Stimulated activated CD4-positive, alpha-beta T cell treated with anti-CD3 and anti-CD28 coated beads, Interleukin-1b, Interleukin-23, amount 100 ng/mL, for 48 hours (primary cell): ENCODE measurements at places on chromosomes 5 and 9.

- DNase-seq, result no peak
Observed at GRCh38 chr5:177409043-177409801, at the start of gene F12. Gene F12, minus strand, starts transcription at chr5:177409564. Its CDS starts 37 bp downstream, at chr5:177409527.

GRCh38 chr5:138464388-138465260, 655 bp upstream of the EGR1 start:
- DNase-seq, result peak; percentile 98

DNA sequence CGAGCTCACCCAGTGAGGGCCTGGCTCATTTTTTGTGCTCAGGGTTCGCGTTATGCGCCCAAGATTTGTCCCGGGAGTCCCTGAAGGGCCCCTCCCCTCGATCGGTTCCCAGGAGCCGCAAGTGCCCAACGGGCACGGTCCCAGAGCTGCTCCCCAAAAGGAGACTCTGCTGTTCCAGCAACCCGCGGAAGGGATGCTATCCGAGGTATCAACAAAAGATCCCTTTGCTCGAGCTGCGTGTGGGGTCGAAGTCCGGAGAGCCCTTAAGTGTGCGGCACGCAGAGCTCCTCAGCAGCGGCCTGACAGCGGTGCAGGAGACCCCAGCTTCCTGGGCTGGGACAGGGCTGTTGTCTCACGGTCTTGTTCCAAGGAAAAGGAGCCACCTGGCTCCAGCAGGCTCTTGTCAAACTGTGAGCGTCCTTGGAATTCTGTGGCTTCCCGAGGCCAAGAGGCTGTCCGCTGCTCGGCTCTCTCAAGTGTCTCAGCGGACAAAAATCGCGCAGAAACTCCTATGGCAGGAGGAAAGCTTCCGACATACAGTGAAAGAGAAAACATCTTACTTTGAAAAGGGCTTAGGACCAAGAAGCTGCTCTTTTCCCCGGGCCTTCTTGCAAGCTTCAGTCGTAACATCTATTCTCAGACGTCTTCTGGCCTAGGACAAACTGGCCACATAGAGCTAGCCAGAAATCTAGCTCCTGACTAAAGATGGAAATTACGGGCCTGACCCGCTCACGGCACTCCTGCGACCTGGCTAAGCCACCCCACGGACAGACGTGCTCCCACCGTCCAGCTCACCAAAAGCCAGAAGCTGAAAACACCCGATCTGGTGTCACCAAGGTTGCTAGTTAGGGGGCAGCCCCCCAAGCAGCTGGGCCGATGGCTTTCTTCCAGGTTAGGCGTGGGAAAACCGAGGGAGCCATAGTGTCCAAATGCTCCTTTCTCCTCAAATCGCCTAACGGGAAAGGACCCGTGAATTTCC, 2.6 kb upstream of the FOXB2 start:
- DNase-seq, result no peak

DNA sequence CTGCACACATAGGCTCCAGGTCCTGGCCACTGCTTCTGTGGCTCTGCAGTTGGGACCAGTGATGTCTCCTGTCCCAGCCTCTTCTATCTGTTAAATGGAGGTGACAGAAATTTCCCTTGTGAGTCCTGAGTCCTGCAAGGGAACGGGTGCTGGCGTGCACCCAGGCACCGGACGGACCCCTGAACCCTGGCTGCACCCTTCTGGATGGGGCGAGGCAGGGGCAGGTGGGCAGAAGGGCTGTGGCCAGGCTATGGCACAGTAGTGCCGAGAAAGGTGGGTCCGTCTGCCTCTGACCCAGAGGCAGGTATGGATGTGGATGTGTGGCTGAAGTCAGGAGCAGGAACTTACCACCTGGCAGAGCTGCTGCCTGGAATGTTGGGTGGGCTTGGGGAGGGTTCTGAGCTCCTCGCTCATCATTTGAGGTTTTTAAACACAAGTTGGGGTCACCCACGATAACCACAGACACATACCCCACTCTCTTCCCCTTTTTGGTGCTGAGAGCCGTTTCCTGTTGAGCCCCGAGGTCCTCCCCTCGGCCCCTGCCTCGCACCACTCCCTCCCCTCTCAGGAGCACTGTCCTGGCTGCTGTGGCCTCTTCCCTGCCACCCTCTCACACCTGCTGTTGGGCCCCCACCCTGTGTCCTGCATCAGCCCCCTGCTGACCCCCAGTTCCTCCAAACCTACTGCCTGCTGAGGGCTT, 82.0 kb downstream of the COL5A1 start:
- DNase-seq, result no peak

GRCh38 chr5:94748212-94748611, 129.7 kb downstream of the SLF1 start:
- DNase-seq, result no peak

GRCh38 chr9:22073349-22073748, 64.2 kb upstream of the CDKN2B start:
- no peak for DNase-seq

DNA sequence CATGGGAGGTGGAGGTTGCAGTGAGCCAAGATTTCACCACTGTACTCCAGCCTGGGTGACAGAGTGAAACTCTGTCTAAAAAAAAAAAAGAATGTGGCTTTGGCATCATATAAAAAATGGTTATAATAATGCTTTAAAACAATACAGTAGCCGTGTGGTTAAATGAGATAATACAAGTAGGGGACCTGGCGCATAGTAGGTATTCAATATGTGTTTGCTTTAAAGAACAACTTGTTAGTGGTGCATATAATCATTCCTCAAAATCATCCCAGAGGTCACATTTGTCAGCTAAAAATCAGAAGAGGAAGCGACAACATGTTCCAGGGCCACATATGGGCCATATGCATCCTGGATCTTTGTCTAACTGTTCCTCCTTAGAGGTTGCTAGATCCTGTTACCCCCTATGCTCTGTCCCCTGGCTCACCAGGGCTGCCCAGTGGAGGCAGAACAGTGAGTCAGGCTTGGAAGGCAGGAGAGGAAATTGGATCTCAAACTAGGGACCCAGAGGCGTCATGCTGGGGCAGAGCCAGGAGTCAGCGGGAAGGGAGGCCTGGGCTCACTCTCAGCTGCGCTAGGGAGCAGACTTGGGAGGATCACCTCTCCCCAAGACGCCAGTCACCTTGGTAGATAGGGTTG, 27.7 kb downstream of the LHX6 start:
- no peak for DNase-seq

- no peak for DNase-seq
Observed at GRCh38 chr5:119088438-119088837, 17.6 kb downstream of the DMXL1 start.

- no peak for DNase-seq
Observed at GRCh38 chr9:93143830-93144530, 9.9 kb upstream of the NINJ1 start.

DNA sequence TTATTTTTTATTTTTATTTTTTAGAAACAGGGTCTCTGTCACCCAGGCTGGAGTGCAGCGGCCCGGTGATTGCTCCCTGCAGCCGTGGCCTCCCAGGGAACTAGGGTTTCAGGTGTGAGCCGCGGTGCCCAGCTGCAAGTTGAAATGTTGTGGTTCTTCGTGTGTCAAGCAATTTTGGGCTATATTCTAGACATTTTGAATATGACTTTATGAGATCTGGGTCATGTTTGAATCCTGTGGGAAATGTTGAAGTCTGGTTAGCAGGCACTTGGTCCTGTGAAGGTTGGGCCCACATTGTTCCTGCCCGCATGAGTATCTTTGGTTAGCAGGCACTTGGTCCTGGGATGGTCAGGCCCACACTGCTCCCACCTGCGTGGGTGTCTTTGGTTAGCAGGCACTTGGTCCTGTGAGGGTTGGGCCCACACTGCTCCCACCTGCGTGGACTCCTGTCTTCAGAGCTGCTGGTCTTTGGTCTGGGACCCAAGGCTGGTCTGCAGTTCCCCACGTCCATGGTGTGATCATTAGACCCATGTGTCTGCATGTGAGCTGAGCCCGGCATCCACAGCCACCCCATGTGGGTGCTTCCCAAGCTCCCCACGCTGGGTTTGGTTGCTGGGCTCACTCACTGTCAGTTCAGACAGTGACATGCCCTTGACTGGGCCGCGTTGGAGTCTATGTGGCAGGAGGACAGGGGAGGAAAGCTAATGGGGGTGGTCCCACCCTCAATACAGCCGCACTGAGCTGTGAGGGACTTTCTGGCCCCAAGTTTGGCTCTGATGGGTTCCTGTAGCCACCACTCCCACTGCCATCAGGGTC, 7.1 kb downstream of the FBXW5 start:
- no peak for DNase-seq

GRCh38 chr5:57505272-57506200, 22.9 kb upstream of the ACTBL2 start:
- no peak for DNase-seq

DNA sequence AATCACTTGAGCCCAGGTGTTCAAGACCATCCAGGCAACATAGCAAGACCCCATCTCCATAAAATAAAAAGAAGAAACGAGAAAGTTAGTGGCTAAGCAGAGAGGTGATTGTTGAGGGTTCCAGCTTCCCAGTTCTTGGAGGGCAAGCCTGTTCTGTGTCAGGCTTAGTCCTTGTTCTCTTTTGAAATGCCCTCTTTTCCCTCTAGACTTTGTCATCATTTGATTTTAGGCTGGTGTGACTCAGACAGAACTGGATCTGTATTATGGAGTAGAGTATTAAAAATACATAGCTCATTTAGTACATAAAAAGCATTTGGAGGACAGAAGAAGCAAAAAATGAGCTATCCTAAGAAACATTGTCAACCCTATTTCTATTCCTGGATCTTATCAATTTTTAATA, 159.4 kb downstream of the CD180 start:
- no peak for DNase-seq

GRCh38 chr9:107174441-107174840, 108.6 kb upstream of the RAD23B start:
- DNase-seq, result peak; percentile 12

DNA sequence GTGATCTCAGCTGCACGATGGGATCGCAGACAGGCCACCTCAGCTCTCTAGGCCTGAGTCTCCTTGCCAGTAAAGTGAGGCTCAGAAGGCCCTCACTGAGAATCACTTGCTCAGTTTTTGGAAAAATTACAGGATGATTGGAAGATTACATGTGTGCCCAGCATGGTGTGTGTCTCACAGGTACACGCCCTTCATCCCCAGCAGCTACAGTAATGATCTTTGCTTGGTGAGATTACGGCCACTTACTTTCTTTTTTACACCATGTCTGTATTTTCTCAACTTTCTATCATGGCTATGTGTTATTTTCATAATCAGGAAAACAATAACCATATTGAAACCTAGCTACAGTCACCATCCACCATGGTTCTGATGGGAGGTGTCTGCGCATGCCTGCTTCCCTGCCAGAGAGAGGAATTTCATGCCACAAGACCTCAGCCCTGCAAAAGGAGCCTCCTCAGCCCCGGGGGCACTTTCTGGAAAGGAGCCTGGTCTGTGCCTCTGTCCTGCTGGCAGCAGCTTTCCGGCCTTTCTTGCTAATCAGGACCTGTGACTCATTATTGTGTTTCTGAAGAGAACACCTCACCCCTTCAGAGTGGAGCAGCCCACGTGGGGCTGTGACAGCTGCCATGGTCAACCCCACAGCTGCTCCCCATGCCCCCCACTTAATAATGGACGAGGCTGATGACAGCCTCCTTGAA, 64.2 kb upstream of the OLFM1 start:
- no peak for DNase-seq

GRCh38 chr9:99998266-99998665, 91.8 kb downstream of the STX17 start:
- DNase-seq, result no peak

- DNase-seq, result no peak
Observed at GRCh38 chr5:12284604-12285003, 380.4 kb upstream of the CTNND2 start.

DNA sequence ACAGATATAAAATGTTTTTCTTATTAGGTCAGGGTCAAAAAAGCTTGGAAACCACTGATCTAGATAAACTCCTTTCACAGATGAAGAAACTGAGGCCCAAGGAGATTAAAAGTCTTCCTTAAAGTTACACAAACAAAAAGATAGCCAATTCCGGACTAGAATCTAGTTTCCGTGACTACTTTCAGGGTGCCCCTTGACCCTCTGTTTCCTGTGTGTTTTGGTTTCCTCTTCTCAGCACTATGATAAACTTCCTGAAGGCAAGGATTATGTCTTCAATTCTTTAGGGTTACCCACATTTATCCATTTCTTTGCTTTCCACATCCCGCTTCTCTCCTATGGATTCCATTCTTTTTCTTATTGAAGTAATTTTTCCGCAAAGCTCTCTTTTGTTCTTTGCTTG, 83.1 kb downstream of the ADAMTS12 start:
- DNase-seq, result no peak

GRCh38 chr5:169148138-169148740, 152.7 kb downstream of the SLIT3 start:
- no peak for DNase-seq

GRCh38 chr5:77155179-77155785, 55.2 kb upstream of the PDE8B start:
- peak; percentile 25 for DNase-seq

- no peak for DNase-seq
Observed at GRCh38 chr9:6549106-6549800, 96.3 kb downstream of the GLDC start.

GRCh38 chr5:151925340-151925739, 689 bp upstream of the GLRA1 start:
- no peak for DNase-seq

DNA sequence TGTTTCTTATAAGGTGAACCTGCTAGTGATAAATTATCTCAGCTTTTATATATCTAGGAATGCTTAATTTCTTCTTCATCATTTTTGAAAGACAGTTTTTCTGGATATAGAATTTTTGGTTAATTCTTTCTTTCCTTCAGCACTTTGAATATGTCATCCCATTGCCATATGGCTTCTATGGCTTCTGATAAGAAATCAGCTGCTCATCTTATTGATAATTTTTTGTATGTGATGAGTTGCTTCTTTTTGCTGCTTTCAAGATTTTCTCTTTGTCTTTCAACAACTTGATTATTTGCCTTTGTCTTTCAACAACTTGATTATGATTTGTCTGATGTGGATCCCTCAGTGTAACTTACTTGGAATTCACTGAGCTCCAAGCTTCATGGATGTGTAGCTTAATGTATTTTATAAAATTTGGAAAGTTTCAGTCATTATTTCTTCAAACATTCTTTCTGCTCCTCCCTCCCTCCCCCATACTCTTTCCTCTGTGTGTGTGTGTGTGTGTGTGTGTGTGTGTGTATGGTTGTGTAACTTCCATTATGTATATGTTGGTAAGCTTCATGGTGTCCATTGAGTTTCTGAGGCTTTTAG, 243.9 kb downstream of the TLE1 start:
- DNase-seq, result no peak

DNA sequence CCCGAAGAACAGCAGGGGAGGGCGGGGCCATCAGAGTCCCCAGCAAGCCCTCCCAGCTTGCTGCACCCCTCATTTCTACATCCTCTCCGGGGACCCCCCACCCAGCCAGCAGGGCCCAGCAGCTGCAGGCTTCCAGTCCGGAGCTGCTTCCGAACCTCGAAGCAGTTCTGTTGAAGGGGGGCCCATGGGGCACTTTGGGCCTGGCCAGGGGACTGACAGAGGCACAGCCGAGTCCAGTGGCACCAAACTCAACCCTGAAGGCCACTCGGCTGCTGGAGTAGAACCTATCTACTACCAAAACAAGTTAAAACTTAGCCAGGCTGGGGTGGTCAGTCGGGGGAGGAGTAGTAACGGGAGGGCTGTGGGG, 8.1 kb upstream of the CCDC187 start:
- DNase-seq, result no peak
